ENCODE measurements at places on chromosomes 13 and 19.
A peak's percentile ranks its signal among the peaks of the same experiment; 100 is the strongest.

GRCh38 chr19:3575949-3576673, 3.4 kb downstream of the HMG20B start:
- no peak for DNase-seq

DNA sequence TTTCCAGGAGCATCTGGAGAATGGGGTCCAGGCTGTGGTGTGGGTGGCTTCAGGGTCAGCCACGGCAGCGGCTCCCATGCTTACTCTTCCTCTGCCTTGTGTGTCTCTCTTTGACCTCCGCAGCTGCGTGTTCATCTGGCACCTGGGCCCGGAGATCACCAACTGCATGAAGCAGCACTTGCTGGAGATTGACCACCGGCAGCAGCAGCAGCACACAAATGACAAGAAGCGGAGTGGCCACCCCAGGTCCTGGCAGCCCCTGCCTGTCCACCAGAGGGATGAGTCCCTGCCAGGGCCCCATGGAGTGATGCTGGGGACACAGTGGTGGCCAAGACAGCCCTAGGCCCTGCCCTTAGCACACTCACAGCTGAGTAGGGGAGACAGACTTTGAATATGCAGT, 18.4 kb upstream of the OVOL3 start:
- no peak for DNase-seq

DNA sequence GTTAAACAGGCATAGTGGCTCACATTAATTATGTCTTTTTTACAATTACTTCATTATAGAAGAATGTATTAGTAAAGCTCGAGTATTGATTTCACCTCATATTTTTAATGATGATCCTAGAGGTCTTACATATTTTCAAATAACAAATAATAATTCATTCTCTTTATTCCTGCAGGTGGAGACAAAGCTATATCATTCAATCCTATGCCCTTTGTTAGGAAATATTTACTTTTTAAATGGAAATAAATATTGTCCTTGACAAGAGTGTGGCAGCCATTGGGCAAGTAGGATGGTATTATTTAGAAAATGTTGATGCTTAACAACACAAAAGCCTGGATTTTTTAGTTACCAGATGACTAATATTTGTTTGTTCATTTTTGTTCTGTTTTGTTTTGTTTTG, 127.6 kb downstream of the COG6 start:
- DNase-seq: no peak

DNA sequence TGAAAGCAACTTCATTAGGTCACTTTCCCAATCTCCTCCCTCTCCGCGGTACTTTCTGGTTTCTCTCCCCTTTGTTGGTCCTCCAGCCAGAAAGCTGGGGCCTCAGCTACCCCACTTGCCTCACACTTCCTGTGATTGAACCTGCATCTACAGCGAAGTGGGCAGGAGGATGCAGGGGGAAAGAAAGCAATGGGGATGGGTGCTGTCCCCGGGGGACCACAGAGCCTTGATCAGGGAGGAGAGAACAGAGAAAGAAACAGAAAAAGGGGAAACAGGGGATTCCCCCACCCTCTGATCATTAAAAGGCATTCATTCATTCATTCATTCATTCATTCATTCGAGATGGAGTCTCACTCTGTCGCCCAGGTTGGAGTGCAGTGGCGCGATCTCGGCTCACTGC, 74.2 kb downstream of the TRPM4 start:
- peak; percentile 50 for DNase-seq

DNA sequence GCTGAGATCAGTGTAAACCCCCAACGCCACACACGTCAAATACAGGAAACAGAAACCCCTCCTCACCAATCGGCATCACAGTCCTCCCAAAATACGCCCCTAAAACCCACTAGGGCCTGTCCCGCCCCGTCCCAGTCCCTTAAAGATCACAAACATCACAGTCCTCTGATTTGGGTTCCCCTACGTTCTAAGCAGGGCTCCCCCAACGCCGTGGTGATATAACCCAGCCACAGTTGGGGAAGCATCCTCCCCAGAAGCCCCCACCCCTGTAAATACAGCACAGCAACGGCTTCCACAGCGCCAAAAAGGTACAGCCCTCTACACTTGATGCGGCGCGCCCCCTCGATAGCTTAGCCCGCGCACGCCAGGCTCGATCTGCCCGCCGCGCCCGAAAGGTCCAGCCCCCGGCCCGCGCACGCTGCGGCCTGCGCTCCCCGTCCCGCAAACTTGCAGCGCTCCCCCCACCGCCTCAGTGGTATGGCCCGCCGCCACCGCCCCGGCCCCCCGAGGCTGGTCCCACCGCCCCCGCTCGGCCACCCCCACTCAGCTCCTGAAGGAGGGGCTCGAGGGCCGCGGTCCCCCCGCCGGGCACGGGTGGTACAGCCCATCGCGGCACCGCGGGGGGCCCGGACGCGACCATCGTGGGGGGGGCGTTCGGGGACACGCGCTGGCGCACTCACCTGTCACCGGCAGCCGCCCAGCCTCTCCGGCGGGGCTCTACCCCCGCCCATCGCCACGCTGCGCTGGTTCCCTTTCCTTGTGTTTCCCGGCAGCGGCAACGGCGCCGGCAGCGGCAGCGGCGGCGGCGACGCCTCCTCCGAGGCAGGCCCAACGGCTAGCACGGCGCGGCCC, at the start of gene AKT2:
AKT2 (minus strand) TSS at position 845 of the 852 bp plus-strand sequence. CDS start 20,078 bp downstream, outside the sequence.
- DNase-seq: peak; percentile 86
